Endodermal cell (in vitro differentiated cells): ENCODE measurements at places on chromosomes 12 and 14.
A peak's percentile ranks its signal among the peaks of the same experiment; 100 is the strongest.

- no peaks in the 10 kb centered on the region for H3K27me3 ChIP-seq
- H3K36me3 ChIP-seq: no peaks in the 10 kb centered on the region
- peak; percentile 87 for DNase-seq
- H3K4me1 ChIP-seq: peaks cover 24% of the 10 kb centered on the region
These were observed 126.7 kb upstream of the HIF1A start for GRCh38 chr14:61568572-61569011.

- H3K27ac ChIP-seq: no peak overlapping the region
- H3K27me3 ChIP-seq: no peaks in the 10 kb centered on the region
- H3K36me3 ChIP-seq: no peaks in the 10 kb centered on the region
These were observed 65.2 kb downstream of the PPP2R5E start for GRCh38 chr14:63478010-63478409.

DNA sequence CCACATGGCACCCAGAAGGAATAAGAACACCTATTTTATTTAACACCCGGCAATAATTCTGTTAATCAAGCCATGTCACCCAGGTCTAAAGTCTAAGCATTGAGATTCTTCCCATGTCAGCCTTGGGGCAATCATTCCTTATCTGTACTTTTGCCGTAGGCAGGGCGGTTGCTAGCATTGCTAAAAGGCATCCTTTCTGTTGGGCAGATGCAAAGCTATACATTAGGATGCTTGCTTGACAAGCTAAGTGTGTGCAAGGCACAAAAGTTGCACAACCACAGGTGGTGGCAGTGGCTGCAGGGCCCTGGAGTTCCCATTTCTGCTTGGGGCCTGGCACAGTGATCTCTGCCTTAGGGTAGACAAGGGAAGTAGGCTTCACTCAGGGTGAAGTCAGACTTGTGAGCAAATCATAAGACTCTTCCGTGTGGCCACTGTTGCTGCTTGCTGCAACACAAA, 12.5 kb upstream of the GALNT6 start:
- no peak overlapping the region for H3K4me3 ChIP-seq
- peak; percentile 36 for DNase-seq
- H3K36me3 ChIP-seq: no peaks in the 10 kb centered on the region

- H3K36me3 ChIP-seq: no peaks in the 10 kb centered on the region
- DNase-seq: no peak
- H3K27me3 ChIP-seq: no peaks in the 10 kb centered on the region
- no peak overlapping the region for H3K4me3 ChIP-seq
These were observed 99.2 kb downstream of the DIP2B start for GRCh38 chr12:50603817-50604639.

DNA sequence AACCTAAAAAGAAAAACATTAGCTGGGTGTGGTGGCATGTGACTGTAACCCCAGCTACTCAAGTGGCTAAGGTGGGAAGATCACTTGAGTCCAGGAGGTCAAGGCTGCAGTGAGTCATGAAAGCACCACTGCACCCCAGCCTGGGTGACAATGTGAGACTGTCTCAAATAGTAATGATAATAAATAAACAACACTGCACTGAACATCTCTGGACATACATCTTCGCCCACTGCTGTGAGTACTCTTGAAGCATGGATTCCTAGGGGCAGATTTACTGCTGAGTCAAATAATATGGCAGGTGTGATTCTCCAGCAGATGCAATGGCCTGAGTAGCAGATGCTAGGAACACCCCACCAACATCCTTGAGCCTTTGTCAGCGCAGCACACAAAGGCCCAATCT, 23.6 kb downstream of the ABCB9 start:
- no peak overlapping the region for H3K4me3 ChIP-seq
- H3K4me1 ChIP-seq: no peaks in the 10 kb centered on the region
- H3K27ac ChIP-seq: no peak overlapping the region

DNA sequence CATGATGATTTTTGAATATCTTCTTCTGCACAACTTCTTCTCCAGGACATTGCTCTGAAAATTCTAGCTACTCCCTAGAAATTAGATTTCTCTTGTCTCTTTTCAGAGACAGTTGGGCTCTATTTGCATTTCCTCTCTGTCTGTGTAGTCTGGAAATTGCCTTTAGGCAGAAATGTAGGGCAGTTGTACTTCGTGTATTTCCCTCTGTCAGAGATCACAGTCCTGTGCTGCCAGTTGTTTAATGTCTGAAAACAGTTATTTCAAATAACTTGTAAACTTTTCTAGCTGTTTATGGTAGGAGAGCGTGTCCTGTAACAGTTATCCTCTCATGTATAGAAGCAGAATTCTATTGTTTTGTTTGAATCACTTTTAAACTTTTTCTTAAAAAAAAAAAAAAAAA, 86.9 kb downstream of the TTLL5 start:
- peaks cover 59% of the 10 kb centered on the region for H3K36me3 ChIP-seq
- no peak for DNase-seq
- H3K27me3 ChIP-seq: no peaks in the 10 kb centered on the region
